ENCODE measurements at places on chromosomes 12 and 14.

GRCh38 chr12:110365489-110366320 is 37.8 kb downstream of the ANAPC7 start:
- DNase-seq = no peak

GRCh38 chr14:22305607-22306006 is 283.4 kb downstream of the DAD1 start:
- no peak for DNase-seq

- no peak for DNase-seq
These were observed 4.1 kb downstream of the CLEC2D start for GRCh38 chr12:9673404-9674225.

DNA sequence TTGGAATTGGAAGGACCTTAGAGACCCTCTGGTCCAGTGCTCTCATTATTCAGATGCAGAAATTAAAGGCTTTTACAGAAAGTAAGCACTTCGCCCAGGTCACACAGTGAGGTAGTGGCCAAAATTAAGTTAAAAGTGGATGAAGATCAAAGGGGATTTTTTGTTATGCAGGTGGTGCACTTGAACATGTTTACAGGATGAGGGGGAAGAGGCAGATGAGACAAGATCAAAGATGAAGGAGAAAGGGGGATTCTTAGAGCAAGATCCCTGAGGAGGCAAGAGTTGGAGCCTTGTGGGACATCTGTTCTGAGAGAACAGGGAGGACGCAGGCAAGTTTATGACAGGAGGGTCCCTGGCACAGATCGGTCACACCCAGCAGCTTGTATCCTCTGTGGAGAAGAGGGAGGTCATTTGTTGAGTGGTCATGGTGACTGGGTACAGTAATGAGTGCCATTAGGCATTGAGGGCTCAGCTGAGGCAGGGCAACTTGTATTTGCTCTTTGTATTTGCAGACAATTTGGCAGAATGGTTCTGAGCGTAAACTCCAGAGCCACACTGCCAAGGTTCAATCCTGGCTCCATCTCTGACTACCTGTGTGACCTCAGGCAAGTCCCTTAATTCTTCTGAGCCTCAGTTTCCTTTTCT is 84.0 kb downstream of the BORCS5 start:
- DNase-seq = no peak

GRCh38 chr12:63826006-63826585 is 18.4 kb upstream of the SRGAP1 start:
- DNase-seq = no peak

DNA sequence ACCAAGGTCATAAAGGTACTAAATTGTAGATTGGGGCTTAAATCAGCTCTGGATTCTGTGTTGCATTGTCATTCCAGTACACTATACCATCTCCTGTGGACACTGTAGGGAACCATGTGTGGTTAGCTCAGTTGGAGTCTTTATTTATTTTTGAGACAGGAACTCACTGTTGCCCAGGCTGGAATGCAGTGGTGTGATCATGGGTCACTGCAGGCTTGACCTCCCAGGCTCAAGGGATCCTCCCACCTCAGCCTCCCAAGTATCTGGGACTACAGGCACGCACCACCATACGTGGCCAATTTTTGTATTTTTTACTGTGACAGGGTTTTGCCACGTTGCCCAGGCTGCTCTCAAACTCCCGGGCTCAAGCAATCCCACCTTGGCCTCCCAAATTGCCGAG is 6.7 kb downstream of the PAPOLA start:
- no peak for DNase-seq

DNA sequence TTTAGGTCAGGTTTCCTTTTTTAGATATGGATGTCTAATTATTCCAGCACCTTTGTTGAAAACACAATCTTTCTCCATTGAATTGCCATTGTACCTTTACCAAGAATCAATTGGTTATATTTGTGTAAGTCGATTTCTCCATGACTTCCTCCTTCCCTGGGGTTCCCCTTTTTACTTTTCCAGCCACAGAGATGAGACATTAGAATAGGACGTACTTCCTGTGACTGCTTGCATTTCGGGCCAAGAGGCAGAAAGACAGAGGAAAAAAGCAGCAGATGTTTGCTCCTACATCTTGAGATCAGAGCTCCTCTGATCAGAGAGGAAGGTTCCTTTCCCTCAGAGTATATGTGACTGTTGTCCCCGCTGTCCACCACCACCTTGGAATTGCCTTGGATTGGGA is 453.7 kb upstream of the RGS6 start:
- DNase-seq = no peak

DNA sequence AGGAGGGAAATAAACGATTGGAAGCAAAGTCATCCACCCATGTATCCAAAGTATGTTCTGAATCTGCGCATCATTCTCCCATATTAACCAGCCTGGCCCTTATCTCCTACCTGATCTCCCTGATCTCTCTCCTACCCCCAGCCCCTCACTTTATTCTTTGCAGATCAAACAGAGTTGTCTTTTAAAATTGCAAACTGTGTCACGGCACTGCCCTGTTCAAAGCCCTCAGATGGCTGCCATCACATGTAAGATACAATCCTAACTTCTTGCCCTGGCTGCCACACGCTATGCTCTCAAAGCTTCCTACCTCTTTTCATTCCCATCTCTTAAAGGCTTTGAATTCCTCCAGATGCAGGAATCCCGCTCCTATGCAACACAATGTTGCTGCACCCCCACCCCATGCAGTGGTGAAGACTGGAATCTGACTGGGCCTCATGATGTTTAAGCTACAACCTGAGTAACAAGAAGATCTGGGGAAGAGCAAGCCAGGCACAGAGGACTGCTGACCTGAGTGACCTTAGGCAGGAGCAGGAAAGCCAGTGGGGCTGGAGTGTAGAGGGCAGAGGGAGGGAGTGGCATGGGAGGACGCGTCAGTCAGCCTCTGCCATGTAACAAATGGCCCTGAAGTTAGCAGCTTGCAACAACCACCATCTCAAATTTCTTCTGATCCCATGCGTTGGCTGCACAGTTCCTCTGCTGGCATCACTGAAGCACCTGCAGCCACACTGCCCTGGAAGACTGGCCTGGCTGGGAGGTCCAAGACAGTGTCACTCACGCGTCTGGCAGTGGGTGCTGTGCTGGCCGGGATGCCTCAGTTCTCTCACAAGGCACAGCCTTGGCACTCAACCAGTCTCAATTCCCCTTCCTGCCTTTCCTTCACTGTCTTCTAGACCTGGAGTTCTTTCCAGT is 382.8 kb downstream of the BCL11B start:
- no peak for DNase-seq

- peak; percentile 37 for DNase-seq
These were observed 903 bp upstream of the PPP4R3A start for GRCh38 chr14:91511043-91511383.

DNA sequence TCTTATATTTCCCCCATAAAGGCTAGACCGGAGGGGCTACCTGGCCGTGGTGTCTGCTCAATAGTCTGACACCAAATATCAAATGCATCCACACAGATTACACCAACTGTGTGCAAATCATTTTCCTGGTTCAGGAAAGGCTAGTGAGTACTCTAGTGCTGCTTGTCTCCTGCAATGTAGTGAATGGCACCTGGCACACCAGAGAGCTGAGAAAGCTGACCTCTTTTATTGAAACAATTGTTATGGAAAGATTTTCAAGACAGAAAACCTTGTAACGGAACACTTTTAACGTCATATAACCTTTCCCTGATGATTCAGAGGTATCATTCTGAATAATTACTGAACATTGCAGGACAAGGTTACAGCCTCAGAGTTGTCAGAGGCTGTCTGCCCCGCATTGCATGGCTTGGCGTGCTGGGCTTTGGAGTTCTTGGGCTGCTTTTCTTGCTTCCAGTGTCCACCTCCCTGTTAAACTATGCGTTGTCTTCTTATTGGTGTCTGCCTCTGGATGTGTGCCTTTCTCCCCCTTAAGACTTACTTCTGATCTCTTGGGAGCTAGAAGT is 40.7 kb upstream of the HDAC7 start:
- DNase-seq = no peak

DNA sequence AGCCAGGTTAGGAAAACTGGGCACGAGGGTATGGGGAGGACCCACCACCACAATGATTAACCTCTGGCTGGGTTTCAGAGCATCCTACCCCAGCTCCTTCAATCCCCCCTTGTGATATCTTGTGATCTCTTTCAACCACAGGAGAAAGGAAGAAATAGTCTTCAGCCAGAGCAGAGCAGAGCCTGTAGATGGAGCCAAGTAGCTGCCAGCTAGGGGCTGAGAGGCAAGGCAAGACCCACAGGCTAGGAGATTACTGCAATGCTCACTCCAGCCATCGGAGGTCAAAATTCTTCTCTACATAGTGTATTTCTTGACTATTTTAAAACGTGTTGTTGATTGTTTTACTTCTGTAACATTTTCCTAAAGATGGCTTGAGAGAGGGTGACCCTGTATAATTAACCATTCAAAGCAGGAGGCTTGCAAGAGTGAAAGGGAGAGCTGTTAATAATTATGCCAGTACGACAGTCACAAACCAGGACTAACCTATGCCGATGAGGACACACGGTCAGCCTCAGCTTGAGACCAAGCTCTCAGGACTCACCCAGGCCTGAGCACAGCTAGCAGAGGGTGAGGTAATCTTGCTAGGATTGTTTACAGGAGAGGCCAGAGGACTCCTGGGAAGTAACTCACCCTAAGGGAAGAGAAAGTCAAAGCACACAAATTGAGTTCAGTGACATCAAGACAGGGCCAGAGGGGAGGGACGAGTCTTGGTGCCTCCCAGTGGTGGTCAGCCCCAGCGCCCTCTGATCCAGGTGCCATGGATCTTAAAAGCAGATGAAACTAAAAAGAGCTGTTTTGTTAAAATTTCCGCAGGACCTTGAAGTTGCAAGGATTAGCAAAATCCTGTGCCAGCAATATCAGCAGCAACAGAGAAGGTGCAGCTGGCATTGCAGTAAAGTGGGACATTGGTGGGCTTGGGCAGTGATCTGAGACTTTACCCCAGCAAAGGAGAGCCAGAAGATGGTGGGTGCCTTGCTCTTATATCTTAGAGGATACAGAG is 29.8 kb upstream of the CDKN3 start:
- peak; percentile 54 for DNase-seq

DNA sequence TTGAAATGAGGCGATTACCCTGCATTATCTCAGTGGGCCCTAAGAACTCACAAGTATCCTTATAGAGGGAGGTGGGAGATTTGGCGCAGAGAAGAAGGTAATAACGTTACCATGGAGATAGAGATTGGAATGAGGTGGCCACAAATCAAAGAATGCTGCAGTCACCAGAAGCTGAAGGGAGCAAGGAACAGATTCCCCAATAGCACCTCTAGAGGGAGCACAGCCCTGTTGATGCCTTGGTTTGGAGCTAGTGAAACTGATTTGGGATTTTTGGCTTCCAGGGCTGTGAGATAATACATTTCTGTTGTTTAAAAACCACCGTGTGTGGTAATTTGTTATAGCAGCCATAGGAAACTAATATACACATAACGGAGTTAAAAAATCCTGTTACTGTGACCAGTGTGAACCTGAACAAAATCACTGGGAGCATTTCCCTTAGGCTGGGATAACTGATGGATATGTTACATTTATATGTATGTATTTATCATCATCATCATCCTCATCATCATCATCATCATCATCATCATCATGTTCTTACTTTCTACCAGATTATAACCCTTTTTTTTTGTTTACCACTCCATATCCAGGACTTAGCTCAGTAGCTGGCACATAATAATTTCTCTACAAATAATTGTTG is 100.3 kb downstream of the LIN7A start:
- DNase-seq = peak; percentile 17

- no peak for DNase-seq
These were observed 15.0 kb upstream of the NR2C1 start for GRCh38 chr12:95088379-95088778.

DNA sequence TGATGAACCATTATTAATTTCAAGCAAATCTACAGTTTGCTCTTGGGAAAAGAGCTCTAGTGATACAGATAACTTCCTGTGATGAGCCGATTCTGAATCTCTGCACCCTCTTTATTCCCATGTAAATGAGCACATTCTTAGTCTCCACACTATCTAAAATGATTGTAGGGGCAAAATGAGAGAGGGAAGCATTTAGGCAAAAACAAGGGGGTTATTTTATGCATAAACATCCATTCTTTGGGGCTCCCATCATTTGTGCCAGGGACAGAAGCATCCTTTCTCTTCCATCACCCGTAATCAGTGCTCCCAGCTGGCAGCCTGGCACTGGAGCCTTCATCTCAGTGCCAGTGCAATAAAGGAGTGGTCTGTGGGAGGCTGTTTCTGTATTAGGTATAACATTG is 1.7 kb upstream of the GPD1 start:
- DNase-seq = no peak

DNA sequence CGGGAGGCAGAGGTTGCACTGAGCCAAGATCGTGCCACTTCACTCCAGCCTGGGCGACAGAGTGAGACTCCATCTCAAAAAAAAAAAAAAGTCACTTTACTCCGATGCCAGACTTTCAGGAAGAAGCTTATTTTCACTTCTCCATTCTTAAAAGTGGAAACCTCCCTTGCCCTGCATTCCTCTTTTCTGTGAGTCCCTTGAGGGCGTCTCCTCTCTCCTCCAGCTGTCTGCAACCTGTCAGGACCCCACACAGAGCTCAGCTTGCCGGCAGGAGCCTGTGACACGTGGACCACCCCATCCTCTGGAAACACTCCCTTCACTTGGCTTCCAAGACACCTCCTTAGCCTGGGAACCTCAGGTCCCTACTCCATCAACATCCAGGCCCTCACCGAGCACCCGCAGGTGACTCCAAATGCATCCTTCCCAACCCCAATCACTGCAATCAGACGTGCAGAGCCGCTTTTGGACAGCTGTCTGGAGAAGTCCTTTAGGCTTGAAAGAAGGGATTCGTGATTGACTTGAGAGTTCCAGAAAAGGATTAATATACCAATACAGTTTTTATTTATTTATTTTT is 34.3 kb downstream of the SLC15A4 start:
- no peak for DNase-seq

GRCh38 chr12:45914090-45914489 is 76.3 kb downstream of the SCAF11 start:
- DNase-seq = no peak

DNA sequence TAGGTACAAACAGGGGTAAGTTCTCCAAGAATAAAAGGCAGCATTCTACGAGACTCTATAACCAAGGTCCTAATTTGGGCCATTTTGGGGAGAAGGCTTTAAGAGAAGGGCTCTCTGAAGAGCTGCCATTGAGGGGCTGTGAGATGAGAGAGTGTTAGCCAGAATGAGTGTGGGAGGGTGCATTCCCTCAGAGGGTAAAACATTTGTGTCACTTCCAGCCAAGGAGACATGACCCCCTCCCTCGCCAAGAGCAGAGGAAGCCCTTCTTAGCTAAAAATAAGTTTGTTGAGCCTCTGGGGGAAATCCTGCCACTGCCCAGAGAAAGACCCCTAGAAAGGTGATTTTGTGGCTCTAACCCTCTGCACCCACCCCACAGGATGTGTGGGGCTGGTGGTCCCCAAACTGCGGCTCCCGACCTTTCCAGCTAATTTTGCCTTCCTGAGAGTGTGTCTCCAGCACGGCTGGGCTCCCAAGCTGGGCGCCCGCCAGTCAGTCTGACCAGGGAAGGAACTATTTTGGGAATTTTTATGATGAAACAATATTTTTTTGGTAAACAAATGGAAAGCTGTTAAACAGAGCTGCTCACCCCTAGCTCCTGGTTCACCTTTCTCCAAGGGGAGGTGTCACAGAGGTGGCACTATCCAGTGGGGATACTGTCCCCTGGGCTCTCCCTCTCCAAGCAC is 65.9 kb upstream of the JDP2 start:
- no peak for DNase-seq

- DNase-seq = peak; percentile 29
These were observed 193.9 kb downstream of the EMP1 start for GRCh38 chr12:13390381-13390861.

GRCh38 chr14:52522581-52523345 is 29.5 kb downstream of the TXNDC16 start:
- DNase-seq = no peak
